NCI-H1694 (cell line): ENCODE measurements at places on chromosomes 2 and 18.

- no peak for DNase-seq
Observed at GRCh38 chr18:10530852-10531251, 5.0 kb downstream of the NAPG start.

DNA sequence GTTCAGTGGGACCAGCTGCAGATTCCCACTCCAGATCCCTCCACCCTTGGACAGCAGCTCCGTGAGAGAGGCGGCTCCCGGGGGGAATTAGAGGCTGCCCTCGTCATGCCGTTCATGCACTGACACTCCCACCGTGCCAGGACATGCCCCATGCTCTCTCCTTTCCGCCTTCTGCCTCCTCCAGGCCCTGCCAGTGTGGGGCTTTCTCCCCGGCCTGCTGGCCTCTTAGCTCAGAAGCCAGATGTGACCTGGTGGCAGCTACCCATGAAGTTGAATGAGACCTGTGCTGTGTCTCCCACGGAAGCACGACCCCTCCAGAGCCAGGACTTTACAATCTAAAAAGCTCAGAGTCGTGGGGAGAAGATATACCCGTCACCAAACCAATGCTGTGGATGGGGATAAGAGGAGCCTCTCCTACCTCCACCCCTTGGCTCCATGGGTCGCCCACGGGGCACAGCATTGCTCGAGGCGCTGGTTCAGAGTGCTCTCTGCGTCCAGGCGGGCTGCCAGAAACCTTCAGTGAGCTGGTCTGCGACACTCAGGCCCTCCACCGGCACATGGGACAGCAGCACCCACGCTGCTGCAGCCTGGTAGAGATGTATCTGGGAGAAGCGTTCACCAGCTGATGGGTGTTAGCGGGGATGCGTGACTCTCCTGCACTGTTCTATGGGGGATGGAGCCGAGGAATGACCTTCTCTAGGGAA lies 111.0 kb upstream of the GPC1 start:
- DNase-seq: peak; percentile 23

DNA sequence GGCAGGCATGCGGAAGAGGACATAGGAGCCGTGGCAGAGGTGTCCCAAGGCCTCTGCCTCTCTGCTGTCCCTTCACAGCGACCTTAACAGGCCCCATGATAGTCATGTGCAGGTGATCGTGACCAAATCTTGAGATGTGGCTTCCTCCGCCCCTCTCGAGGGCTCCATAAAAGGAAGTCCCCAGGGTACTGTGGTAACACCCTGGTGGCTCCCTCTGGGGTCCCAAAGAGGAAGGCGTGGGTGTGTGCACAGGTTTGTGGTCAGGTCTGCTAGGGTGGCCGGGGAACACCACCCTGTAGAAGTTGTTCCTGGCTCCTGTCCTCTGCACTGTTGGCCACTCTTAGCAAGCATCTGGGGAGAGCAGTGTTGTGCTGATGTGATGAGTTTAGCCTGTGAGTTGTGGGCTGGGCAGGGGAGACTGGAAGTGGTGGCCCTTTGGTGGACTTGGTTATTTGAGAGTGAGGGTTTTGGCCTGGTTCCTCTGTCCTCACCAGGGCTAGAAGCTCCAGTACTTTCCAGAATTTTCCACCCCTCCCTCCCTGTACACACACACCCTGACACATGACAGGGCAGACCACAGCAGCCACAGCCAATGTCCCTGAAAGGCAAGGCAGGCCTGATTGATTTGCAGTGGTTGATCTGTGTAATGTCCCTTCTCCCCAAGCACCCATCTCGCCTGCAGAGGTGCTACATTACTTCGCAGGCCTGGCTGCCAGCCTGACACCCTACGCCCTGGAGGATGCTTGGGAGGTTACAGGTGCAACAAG lies 68.9 kb upstream of the BOD1L2 start:
- no peak for DNase-seq

DNA sequence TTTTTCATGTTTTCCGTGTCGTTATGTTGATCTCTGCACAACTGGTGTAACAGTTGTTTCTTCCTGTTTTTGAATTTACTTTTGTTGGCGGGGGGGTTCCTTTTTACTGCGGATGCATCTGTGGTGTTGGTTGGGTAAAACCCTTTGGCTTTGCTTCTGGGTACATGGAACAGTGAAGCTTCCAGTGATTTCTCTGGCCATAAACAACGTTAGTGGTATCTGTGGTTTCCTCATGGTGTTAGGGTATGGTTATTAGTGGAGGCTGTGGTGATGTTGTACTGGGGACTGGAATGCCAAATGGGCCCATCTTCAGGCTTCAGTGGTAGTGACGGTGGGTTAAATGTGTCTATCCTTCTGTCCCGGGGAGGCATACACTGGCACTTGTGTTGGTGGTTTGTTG lies 285.4 kb upstream of the ZNF804A start:
- DNase-seq: no peak

DNA sequence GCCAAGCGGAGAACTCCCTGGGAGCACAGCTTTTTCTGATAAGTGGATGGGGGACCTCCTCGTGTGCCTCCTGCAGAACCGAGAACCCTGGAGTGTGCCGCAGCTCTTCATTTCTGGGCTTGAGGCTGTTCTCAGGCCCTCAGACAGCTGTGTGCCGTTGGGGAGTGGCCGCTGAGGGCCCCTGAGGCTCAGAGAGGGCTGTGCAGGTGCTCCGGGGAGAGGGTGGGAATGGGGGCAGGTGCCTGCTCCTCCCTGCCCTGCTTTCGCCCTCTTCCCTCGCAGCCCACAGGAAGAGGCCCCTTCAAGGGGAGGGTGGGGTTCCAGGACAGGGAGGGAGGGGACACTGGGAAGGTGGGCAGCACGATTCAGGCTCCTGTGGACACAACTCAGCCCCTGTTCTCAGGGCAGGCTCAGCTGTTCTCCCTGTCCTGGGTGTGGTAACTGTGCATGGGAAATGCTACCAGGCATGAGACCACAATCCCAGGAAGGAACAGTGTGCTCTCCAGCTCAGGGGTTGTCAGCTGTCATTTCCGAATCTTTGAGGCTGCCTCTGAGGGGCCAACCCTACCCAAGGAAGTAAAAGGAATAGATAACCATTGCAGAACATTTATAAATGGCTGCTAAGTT lies 11.3 kb downstream of the LCT start:
- no peak for DNase-seq

GRCh38 chr2:167335541-167335992 lies 447.3 kb downstream of the XIRP2 start:
- no peak for DNase-seq

DNA sequence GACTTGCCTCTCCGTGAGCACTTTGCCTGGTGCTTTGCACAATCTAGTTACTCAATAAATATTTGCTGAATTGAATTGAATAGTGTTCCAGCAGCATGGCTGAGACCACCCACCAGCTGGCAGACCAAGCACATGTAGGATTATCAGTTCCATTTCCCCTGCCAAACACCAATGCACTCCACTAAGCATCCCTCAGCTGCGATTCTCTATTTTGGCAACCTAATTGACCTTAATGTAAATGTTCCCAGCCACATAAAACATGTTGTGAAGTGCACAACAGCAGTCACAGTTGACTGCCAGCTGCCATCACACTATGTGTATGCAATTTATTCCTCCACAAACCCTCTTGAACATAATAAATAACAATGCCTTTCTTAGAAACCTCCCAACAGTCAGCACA lies 1879.4 kb upstream of the PIK3C3 start:
- peak; percentile 84 for DNase-seq

DNA sequence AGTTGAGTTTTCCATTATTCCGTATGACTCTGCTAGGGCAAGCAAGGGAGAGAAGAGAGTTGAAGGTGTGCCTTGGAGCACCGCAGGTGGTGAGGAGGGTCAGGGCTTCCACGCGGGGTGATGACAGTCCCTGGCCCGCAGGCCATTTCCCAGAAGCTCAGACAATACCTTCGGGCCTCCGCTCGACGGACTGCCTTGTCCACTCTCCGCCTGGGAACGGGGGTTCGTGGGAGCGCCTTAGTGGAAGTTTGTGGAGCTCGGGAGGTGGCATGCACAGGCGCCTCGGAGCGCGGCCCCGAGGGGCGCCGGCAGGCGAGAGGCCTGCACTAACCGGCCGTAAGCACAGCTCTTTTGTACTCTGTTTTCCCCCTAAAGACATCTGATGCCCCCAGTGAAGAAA lies 69.8 kb downstream of the ARHGEF33 start:
- no peak for DNase-seq

GRCh38 chr2:153967248-153967973 lies 95.7 kb downstream of the GALNT13 start:
- no peak for DNase-seq

- no peak for DNase-seq
Observed at GRCh38 chr2:84273406-84273805, 185.7 kb downstream of the SUCLG1 start.

- no peak for DNase-seq
Observed at GRCh38 chr18:78965260-78965659, 14.4 kb upstream of the SALL3 start.

DNA sequence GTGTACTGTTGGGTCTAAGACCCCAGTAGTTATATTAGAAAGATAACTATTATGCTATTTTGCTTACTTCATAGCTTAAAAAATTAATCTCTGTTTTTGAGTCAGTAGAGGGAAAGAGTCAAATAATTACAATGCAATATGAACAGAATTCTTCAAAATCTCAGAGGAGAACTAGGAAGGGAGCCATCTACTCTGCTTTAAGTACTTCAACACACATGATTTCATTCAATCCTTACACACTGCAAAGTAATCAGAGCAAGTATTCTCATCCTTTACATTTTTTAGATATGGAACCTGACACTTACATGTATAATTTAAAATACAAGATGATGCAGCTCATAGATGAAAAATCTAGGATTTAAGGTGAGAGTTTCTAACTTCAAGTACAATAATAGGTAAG lies 27.7 kb downstream of the COL5A2 start:
- DNase-seq: no peak

DNA sequence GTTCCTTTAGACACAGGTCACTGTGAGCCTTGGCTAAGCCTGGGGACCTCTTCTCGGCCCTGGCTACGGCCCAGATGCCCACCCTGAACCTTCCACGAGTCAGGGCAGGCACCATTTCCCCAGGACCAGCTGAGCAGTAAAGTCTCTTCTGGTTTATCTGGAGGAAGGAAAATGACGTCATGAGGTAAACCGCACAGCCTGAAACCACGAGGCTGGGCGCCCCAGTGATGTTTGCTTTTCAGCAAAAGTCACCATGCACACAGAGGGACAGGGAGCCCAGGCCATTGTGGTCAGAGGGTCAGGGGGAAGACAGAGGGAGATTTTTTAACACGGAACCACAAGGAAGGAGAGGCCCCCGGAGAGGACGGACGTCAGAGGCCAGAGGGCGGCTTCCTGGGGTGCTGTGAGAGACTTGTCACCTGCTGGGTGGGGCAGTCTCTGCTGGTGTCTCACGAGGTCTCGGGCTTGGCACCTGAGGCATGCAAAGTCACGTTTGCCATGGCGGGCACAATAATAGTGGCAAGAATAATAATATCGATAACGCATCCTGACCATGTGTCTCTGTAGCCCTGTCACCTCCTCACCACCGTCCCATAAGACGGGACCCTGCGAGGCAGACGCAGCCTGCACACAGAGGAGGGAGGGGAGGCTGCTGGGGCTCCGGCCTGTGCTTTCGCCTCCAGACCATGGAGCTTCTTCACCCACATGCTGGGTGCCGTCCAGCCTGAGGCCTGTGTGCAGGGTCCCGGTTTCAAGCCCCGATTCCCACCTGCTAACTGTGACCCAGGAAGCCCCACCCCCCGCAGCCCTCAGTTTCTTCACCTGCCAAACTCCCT lies 33.2 kb upstream of the FOSL2 start:
- DNase-seq: no peak

DNA sequence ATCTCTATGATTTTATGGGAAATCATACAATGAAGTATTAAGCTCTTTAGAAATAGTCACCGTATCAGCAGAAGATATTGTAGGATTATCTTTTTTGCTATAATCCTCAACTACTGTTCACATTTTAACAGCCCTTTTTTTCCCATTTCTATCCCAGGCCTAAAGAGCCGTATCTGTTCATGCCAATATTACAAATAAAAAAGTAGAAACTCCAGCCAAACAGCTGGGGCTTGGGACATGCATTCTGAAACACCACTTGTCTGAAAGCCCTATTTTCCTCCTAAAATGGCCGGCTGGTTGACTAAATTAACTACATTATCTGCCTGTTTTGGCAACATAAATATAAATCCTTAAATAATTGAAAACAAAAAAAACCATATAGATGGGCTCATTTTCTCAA lies 477.8 kb downstream of the CDH2 start:
- DNase-seq: no peak

DNA sequence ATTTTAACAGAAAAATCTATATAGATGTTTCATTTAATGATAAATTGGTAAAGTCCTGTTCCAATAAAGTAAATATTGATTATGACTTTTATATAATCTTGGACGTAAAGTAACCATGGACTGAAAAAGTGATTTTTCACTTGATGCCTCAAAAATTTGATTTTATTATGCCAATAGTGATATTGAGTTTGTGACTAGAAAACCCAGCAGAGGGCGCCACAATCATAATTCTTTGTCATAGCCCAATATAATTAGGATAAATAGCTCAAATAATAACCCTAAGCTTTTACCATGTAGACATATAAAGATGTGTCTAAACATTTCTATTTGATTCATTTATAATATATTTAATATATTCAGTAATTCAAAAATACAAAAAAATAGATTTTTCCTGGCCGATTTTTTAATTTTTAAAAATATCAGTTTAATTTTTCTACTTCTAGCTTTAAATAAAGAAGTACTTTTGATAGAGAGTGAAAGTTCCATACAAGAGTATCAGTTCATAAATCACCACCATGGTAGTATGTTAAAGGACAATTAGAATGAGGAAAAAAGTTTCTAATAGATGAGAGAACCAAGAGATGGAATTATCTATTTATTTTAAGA lies 30.7 kb downstream of the CAMKMT start:
- DNase-seq: peak; percentile 81

- DNase-seq: no peak
Observed at GRCh38 chr2:14673351-14673875, 40.9 kb downstream of the LRATD1 start.

DNA sequence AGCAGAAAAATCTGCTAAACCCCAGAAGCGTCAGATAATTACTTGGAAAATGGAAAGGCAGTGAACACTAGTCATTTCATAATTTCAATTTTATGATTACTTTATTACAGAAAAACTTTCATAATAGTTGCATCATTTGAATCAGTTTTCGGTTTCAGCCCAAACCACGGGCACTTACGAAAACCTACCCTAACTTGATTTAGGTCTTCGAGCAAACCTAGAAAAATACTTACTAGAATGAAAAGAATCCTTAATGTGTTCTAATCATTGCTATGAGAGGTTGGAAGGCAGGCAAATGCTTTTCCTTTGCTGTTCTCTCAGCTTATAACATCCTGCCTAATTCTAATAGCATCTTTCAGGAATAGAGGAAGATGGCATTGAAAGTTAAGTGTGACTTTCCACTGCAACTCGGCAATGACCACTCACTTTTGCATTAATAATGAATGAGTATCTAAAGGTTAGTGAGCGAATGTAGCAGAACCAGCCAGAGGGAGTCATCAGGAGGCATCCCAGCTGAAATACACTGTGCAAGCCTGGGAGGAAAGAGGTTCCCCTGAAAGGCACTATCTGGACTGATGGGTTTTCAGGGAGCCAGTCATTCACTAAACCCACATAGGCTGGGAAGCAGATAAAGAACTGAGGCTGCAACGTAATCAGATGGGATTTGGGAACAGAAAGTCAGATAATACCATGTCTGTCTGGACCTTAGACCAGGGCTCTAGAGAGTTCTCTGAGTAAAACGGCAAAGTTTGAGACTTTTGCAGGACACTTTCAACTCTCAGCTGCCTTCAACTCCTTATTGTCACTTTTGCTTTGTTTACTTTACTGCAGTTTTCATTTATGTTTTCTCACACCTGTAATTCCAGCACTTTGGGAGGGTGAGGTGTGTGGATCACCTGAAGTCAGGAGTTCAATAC lies 520.8 kb downstream of the RNF144A start:
- no peak for DNase-seq

GRCh38 chr2:44093970-44094369 lies 74.7 kb upstream of the PPM1B start:
- no peak for DNase-seq

- DNase-seq: peak; percentile 13
Observed at GRCh38 chr2:172427256-172427989, at the start of gene ITGA6. Gene ITGA6 (plus strand): TSS chr2:172427586.
